NCI-H82 (cell line): ENCODE measurements at places on chromosomes 4 and X.

GRCh38 chrX:119423631-119424030 is 24.5 kb downstream of the SLC25A43 start:
- no peak for DNase-seq

DNA sequence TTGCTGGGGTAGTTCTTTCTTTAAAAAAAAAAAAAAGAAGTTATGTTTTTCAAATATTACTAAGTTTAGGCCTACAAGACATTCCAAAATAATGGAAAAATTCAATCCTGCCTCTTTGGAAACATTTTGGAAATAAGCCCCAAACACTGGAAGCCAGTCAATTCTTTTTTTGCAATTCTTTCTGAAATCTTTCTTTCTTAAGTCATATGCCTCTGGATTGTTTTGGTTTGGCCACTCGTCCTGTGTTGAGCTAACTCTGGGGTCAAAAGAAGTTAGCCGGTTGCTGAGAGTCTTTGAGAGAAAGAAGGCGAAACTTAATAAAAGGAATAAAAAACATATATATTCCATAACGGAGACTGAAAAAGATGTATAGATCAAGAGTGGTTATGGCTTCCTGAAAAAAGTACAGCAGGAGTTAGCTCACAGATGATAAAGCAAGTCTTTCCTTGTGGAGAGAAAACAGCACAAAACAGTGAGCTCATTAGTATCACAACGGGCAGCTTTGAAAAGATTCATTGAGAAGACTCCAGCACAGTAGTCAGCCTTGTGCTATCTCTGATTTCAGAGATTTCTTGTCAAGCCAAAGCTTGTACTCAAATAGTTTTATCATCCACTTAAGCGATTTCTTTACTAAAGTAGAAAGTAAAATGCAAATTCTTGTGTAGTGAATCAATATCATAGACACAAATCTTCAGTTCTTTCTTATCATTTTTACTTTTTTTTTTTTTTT is 64.8 kb downstream of the PLS3 start:
- DNase-seq, result no peak

DNA sequence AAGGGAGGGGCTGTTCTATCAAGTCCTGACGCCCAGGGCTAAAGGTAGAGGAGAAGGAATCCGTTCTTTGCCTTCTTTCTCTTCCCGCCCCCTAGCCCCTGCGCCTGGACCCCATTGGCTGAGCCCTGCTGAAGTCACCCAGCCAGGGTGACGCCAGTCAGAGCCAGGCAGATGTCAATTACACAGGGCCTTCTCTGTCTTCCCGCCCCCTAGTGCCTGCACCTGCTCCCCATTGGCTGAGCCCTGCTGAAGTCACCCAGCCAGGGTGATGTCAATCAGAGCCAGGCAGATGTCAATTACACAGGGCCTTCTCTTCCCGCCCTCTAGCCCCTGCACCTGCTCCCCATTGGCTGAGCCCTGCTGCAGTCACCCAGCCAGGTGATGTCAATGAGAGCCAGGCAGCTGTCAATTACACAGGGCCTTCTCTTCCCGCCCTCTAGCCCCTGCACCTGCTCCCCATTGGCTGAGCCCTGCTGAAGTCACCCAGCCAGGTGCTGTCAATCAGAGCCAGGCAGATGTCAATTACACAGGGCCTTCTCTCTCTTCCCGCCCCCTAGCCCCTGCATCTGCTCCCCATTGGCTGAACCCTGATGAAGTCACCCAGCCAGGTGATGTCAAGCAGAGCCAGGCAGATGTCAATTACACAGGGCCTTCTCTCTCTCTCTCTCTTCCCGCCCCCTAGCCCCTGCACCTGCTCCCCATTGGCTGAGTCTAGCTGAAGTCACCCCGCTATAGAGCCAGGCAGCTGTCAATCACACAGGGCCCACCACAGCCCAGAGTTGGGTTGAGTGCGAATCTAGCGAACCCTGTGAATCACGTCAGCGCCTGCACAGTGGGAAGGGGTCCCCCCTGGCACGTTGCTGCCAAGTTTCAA is 46.4 kb downstream of the ASMT start:
- DNase-seq, result peak; percentile 68

DNA sequence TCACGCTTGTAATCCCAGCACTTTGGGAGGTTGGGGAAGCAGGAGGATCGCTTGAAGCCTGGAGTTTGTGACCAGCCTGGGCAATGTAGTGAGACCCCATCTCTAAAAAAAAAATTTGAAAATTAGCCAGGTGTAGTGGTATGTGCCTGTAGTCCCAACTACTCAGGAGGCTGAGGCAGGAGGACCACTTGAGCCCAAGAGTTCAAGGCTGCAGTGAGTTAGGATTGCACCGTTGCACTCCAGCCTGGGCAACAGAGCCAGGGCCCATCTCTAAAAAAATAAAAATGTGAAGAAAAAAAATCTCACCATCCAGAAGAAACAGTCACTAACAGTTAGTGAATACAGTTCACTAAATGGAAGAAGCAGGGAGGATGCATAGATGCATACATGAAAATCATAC is 34.8 kb downstream of the TMEM271 start:
- DNase-seq, result no peak

- no peak for DNase-seq
Observed at GRCh38 chrX:53732797-53733196, 46.3 kb upstream of the HUWE1 start.

GRCh38 chr4:140755774-140756318 is 339 bp downstream of the TBC1D9 start:
- peak; percentile 74 for DNase-seq

DNA sequence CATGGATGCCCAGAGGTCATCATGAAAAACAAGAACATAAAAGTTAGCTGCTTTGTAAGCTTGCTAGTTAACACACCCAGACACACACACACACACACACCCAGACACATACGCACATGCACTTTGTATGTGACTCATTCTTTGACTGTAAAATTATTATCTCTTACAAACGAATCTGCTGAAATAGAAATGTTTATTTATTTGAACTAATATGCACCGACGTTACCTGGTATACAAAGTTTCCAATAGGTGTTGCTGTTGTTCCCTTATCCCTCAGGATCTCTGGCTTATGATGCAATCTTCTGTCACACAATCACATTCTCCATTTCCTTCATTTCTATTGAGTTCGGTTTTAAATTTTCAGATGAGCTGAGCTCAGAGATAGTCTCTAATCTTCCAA is 209.3 kb downstream of the PTTG2 start:
- DNase-seq, result no peak

DNA sequence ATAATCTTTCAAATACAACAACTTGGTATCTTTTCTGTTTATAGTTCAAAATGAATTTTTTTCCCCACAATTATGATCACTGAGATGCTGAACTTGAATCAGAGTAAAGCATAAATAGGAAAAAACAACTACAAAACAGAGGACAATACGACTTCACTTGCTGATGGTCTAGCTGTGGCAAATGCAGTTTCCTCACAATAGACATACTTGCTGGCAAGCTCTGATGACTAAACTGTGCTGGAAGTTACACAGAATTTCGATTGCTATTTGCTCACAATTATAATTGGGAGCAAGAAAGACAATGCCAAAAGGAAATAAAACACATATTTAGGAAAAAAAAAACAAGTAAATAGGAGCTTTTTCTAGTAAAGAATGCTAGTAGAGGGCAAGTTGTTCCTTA is 14.7 kb downstream of the VEGFC start:
- no peak for DNase-seq

- no peak for DNase-seq
Observed at GRCh38 chr4:165610679-165611437, 232.1 kb downstream of the CPE start.

DNA sequence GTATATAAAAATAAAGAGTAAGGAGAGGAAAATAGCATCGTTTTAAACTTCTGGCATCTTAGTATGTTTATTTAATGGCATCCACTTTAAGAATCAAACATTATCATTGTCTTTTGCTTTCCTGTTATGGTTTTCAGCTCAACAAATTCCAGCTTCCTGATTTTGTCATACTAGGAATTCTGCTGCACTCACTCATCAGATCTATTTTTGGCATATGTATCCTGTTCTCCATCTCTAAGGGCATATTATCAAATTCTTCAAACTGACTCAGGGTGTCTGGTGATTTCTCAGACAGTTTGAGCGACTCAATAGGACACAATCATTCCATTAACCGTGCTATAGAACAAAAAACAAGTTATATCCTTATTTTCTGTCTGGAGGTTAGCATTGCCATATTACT is 248.5 kb upstream of the DIAPH2 start:
- DNase-seq, result no peak
